ENCODE measurements at places on chromosomes 16 and 17.
A peak's percentile ranks its signal among the peaks of the same experiment; 100 is the strongest.

DNA sequence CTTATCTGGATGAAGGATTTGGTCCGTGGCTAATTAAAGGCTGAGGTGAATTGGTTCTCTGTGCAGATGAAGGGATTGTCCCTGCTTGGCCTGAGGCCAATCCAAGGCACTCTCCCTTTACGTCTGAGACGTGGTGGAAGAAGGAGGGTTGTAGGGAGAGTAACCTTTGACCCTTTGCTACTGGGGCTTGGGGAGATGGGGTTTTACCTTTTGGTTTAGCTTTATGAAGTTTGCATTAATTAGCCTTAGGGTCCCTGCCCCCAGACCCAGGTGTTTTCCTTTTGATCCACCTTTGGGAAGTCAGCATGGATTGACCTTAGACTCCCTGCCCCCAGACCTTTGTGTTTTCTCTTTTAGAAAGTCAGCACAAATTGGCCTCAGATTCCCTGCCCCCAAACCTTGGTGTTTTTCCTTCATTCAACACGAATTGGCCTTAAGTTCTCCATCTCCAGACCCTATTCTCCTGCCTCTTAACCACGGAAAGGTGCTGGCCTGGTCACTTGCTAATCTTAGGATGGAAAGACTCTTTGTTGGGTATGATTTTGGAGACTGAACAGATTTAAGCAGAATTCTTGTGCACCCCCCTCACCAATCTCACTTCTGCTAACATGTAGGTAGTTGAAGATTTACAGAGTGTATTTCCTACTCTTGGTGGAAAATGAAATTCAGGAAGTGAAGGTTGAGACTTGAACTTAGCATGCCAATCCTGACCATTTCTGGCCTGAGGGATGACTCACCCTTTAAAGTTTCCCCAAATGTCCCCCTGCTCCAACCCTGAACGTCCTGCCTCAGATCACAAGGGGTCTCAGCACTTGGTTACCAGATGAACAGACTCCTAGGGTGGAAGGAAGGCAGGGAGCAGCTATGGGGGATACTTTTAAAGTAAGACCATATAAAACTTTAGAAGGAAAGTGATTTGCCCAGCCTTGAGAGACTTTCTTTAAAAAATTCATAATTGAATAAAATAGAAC is 23.1 kb upstream of the MMD start:
- DNase-seq = no peak

GRCh38 chr16:72878301-72879269 is 169.3 kb downstream of the ZFHX3 start:
- DNase-seq = no peak

DNA sequence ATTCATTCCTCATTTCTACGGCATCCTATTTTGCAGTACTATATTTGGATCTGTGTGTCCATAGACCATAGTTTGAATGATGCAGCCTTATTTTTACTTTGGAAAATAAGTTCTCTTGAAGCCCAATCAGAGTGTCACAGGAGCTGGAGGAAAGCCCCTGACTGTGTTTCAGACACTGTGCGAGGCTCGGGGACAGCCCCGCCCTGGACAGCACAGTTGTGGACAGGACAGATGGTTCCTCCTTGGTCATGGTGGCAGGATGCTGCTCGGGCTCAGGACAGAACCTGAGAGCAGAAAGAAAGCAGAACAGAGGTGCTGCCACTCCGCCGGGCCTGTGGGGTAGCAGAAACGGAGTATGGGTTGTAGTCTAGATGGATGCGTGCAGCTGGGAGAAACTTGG is 22.9 kb downstream of the BANP start:
- DNase-seq = no peak

GRCh38 chr16:71709229-71709781 is 15.2 kb downstream of the PHLPP2 start:
- DNase-seq = no peak

DNA sequence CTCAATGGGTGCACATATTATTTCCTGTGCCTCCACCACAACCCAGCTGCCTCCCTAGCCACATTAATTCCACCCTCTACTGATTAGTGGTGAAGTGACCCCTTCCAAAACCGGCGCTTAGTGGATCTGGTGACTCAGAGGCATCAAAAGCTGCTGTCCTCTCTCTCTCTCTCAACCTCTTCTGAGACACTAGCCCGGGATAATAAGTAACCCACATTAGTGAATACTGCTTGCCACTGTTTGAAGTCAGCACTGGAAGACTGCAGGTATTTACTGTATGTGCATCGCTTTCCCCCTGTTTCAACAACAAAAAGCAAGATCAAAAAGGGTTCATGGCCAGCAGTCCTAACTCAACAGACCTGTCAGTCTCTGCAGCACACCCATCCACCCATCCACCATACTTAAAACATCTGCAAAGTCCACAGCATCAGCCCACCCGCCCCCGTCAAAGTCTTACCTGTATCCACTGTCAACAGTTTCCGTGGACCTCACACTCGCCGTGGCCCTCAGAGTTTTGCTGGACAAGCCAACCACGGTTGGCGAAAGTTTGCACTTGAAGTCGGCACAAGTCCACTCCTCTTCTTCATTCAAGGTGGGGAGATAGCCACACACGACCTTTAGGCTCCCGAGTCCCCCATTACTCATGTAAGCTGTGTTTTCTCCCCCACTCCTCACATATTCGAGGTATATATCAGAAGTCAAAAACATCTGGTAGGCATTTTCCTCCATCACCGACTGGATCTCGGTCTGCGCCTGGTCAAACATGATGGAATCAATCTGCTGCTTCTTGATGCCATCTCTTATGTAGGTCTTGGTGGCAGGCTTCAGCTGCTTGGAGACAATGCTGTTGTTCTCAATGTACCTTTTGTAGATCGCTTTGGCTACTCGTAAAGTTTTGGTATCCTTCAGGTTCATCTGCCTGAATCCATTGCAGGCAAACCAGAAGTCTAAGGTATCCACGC is 3.8 kb downstream of the AXIN2 start:
- DNase-seq = peak; percentile 70
